ENCODE measurements at places on chromosomes 4 and X. TPM values are rescaled to one million over a fixed set of nuclear protein-coding genes. Genes with fewer than 3 reads are reported as not detected.

Gene CCDC149
- total RNA-seq, result 10.6 TPM

Gene CACNA1F
- 0.07 TPM for total RNA-seq

Gene CXCL8
- 8.5 TPM for total RNA-seq

Gene RTL3
- not detected for total RNA-seq

Gene ADGRG4
- not detected for total RNA-seq

Gene NSUN7
- total RNA-seq, result 3.6 TPM

Gene MAGEA8
- total RNA-seq, result not detected

Gene NALF2
- total RNA-seq, result 2.4 TPM

Gene PRSS12
- 31.1 TPM for total RNA-seq

Gene DUSP21
- not detected for total RNA-seq

Data from nasal cavity respiratory epithelium epithelial cell of viscerocranial mucosa (primary cell).